Karpas-422 (cell line): ENCODE measurements at places on chromosomes 11 and 22. TPM values are rescaled to one million over a fixed set of nuclear protein-coding genes. Genes with fewer than 3 reads are reported as not detected.

GRCh38 chr11:119421351-119421750 lies 1.6 kb downstream of the THY1 start:
- DNase-seq, result no peak

The CTSF gene
- not detected in 2 replicates for total RNA-seq

GRCh38 chr22:45597460-45598192 lies 74.0 kb upstream of the ATXN10 start:
- no peak for DNase-seq

DNA sequence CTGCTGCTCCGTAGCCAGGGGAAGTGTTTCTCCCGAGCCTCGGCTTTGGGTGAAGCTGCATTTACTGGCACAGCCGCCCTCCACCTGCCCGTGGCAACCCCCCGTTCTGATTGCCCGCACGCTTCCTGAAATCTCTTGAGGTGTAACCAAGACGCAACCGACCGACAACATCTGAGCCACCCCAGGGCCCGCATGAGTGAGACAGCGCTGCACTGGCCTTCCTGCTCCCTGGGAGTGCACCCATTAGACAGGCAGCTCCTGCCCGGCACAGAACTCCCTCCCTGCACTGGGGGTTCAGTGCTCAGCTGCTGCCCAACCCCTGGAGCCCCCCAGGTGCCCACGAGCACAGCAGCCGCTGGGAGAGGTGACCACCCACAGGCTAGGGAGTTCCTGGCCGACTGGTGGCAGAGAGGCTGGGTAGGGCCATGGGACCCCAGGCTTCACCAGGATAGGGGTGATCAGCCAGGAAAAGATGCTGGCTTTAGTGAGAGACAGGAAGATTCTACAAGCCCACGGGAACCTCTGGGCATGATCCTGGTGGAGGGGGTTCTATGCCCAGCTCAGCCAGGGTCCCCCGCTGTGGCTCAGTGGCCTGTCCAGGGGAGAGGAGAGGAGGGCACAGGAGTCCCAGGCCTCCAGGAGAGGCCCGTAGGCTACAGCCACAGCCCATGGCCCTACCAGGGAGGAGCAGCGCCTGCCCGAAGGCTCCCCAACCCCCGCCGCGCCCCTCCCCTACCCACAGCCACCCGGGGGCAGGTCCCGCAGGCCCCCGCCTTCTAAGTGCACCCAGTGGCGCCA lies 14.6 kb downstream of the PLXNB2 start:
- peak; percentile 74 for DNase-seq

GRCh38 chr11:120660024-120660565 lies 148.5 kb downstream of the GRIK4 start:
- peak; percentile 73 for DNase-seq

DNA sequence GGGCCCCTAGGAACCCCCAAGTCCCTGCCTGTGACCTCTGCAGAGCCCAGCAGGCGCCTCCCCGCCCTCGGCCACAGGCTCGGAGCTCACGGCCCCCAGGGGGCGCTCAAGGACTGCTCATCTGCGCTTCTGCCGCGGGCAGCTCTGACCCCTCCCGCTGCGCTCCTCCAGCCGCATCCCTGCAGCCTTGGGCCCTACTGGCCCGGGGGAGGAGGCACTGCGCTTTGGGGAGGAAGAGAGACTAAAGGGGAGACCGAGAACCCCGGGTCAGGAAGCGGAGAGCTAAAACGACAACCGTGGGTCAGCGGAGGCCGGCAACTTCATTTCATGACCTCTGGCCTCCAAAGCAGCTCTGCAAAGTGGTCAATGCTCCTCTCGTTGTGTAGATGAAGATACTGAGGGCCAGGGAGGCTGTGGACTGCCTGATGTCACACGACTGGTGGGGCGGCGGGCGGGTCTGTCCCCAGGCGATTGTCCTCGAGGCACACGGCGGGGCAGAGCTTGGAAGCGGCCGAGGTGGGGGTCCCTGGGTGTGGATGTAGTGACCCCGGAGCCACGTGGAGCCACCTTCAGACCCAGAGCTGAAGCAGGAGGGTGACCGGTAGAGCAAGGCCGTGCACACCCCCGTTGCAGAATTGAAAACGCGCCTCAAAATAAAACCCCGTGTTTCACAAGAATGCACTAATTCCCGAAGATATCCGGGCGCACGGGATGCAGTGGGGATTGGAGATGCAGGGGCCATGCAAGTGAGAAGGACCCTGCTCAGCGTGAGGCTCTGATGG lies 2.7 kb upstream of the KRTAP5-6 start:
- DNase-seq, result peak; percentile 93

DNA sequence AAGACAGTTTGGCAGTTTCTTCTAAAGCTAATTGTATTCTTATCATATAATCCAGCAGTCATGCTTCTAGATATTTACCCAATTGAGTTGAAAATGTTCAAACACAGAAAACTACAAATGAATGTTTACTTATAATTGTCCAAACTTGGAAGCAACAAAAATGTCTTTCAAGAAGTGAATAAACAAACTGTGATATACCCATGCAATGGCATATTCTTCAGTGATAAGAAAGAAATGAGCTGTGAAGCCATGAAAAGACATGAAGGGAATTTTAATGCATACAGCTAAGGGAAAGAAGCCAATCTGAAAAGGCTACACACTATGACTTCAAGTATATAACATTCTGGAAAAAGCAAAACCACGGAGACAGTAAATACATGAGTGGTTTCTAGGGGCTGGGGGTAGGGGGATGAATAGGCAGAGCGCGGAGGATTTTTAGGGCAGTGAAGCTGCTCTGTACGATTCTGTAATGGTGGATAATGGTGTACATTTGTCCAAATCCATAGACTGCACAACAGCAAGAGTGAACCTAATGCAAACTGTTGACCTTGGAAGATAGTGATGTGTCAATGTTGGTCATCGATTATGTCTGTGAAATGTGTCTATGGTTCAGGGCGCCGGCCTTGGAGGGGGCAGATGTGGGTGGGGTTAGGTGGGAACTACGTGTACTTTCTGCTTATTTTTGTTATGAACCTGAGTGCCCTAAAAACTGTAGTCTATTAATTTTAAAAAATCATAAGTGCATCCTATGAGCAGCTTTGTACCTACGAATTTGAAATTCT lies 424.9 kb downstream of the TBC1D22A start:
- no peak for DNase-seq

DNA sequence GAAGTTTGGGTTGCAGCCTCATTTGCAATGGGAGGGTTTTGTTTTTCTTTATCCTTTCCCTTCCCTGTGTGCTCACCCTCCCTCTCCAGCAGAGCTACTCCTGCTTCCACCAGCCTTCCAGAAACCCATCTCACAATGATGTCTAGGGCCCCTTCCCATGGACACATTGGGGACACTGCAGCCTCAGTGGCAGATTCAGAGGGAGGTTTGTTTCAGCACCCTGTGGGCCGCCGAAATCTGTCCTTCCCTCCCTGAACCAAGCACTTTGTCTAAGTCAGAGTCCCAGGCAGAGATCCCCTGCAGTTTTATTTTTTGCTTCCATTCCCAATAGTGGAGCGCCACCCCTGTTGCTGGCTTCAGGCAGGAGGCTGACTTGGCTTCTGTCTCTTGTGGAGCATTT lies 8.6 kb upstream of the SYNGR1 start:
- DNase-seq, result no peak

DNA sequence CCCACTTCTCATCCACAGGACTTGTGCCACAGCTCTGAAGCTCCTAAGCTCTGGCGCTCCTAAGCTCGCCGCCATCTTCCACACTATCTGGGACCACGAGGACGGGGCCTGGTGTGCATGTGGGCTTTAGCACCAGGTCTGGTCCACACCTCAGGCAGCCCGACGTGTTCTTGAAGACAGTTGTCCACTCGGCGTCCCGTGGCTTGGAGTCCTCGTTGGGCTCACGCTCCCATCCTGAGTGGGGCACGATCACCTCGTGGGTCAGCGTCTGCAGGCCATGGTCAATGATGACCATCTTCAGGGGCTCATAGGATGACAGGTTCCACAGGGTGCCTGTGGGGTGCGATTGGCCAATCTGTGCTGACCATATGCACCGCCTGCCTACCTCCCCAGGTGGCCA lies 37.1 kb upstream of the TXNRD2 start:
- DNase-seq, result no peak

DNA sequence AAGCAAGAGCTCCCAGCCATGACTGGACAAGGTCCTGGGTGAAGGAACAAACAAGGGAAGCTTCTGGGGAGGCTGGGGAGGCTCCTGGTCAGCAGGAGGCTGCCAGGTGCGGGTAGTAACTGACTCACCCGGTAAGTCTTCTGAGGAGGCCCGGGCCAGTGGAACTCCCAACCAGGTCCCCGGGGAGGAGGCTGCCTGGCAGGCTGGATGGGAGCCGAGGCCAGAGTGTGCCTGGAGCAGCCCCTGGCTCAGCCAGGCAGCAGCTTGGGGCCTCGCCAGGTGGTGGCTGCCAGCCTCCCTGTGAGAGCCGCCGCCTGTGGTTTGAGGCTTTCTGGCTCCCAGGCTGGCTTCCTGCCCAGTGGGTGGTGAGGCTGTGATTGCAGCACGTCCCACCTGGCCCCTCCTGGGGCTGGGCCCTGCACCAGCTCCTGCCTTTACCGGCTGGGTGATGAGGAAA lies 46.2 kb downstream of the IGF2 start:
- DNase-seq, result no peak

- DNase-seq, result no peak
Observed at GRCh38 chr11:99979042-99979441, 708.0 kb upstream of the ARHGAP42 start.

GRCh38 chr22:20441631-20442484 lies 4.2 kb upstream of the SCARF2 start:
- DNase-seq, result no peak

The TPBGL gene
- total RNA-seq, result not detected in 2 replicates

- no peak for DNase-seq
Observed at GRCh38 chr22:27386186-27386585, 415.4 kb downstream of the MN1 start.

GRCh38 chr11:16111690-16112089 lies 244.7 kb downstream of the SOX6 start:
- no peak for DNase-seq
